ENCODE measurements at places on chromosomes 2 and 18. TPM values are rescaled to one million over a fixed set of nuclear protein-coding genes. Genes with fewer than 3 reads are reported as not detected.

DNA sequence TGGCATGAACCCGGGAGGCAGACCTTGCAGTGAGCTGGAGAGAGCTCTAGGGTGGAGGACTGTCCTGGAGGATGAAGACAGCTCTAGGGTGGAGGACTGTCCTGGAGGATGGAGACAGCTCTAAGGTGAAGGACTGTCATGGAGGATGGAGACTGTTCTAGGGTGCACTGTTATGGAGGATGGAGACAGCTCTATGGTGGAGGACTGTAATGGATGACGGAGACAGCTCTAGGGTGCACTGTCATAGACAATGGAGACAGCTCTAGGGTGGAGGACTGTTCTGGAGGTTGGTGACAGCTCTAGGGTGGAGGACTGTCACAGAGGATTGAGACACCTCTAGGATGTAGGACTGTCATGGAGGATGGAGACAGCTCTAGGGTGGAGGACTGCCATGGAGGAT is 21.1 kb upstream of the KCNG2 start:
- peaks cover 58% of the 10 kb centered on the region for H3K27me3 ChIP-seq
- H3K4me1 ChIP-seq: no peaks in the 10 kb centered on the region
- H3K4me3 ChIP-seq: no peak overlapping the region
- H3K36me3 ChIP-seq: no peaks in the 10 kb centered on the region

DNA sequence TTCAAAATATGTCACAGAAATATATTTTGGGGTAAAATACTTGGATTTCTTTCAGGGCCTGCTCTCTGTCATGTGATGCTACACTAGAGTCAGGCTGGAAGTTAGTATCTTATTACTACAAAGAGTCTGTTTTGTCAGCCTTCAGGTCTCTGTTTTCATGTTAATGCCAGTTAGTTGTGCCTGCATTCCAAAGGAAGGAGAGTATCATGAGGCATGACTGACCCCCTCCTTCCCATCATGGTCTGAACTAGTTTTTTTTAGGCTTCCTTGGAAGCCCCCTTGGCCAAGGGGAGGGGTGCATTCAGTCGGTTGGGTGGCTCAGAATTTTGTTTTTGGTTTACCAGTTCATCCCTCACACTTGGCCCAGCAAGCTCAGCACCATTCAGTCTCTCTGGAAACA is 318.0 kb downstream of the ALK start:
- no peak overlapping the region for H3K27ac ChIP-seq
- no peak for DNase-seq
- no peaks in the 10 kb centered on the region for H3K27me3 ChIP-seq
- no peaks in the 10 kb centered on the region for H3K36me3 ChIP-seq
- no peaks in the 10 kb centered on the region for H3K4me1 ChIP-seq
- no peak overlapping the region for H3K4me3 ChIP-seq

The VIL1 gene
- polyA plus RNA-seq: 0.03 TPM

The MFSD2B gene
- not detected for polyA plus RNA-seq

The ADAM17 gene
- polyA plus RNA-seq: 7.7 TPM

GRCh38 chr2:49490710-49491109 is 336.4 kb upstream of the FSHR start:
- H3K27ac ChIP-seq: no peak overlapping the region
- no peak for DNase-seq
- H3K4me1 ChIP-seq: no peaks in the 10 kb centered on the region

DNA sequence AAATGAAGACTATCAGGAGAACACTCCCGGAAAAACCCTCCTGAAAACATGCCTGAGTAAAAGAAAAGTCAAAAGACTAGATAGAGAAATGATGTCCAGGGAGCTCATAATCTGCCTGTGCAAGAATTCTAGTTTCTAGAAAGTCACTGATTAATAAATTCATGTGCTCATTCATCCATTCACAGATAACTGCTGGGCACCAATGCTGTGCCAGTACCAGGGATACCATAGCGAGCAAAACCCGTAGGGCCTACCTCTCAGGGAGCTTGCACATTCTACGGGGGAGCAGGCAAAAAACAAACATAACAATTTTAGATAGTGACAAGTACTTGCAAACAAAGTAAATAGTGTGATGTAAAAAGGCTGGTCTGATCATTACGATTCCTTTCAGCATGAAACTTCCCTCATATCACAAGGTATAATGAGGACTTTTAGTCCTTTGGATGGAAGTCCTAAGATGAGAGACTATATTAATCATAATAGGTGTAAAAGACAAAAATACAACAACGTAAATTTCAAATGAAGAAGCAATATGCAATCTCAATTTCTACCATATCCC is 289.9 kb downstream of the AFF3 start:
- H3K4me3 ChIP-seq: no peak overlapping the region
- H3K27ac ChIP-seq: no peak overlapping the region
- DNase-seq: no peak
- H3K36me3 ChIP-seq: peaks cover 1% of the 10 kb centered on the region
- peaks cover 7% of the 10 kb centered on the region for H3K27me3 ChIP-seq

DNA sequence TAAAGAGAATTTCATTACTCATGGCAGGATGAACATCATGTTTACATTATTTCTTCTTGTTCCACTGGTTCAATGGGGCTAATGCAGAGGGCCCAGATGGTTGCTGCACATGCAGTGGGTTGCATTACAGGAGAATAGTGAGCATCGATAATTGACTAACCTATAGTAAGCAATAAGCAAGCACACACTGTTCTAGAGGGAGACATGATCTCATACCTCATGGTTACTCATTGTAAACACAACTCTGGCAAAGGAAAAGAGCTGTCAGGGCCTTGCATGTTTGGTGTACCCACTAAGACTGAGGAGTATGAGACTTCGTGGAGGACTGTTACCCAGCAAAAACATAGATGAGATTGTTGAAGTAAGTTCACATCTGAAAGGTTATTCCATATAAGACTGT is 885.6 kb upstream of the VRK2 start:
- no peaks in the 10 kb centered on the region for H3K4me1 ChIP-seq
- no peak for DNase-seq
- H3K36me3 ChIP-seq: no peaks in the 10 kb centered on the region
- H3K4me3 ChIP-seq: no peak overlapping the region
- H3K27me3 ChIP-seq: no peaks in the 10 kb centered on the region

The PPP3R1 gene
- 3.9 TPM for polyA plus RNA-seq

The RFX8 gene
- polyA plus RNA-seq: not detected

DNA sequence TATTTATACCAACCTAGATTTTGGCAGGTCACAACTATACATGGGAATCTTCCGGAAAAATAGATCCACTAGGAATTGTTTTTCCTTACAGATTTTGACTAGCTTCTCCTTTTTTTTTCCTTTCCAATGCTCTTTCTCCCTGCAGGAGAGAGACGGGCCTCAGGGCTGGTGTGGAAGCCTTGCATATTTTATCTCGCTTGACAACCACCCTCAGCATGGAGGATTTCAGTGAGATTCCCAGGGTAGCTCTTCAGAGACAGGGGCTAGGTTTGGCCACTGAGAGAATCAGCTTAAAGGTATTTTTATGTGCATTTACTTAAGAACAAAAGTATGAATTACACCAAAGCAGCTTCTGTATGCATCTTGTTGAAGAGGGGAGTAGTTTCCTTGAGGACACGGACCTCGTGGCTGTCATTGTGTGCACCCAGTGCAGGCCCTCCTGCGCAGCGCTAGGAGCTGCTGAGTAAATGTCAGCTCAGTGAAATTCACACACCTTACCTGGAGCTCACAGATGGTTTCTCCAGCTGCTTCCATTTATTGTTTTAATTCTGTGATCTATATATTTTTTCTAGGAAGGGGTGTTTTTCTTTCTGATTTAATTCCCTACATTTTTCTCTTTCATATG is 54.4 kb downstream of the TRAPPC12 start:
- no peak overlapping the region for H3K27ac ChIP-seq
- no peaks in the 10 kb centered on the region for H3K27me3 ChIP-seq
- H3K4me1 ChIP-seq: peaks cover 6% of the 10 kb centered on the region
- peaks cover 8% of the 10 kb centered on the region for H3K36me3 ChIP-seq
- no peak for DNase-seq
- H3K4me3 ChIP-seq: no peak overlapping the region

The MDH1B gene
- 0.16 TPM for polyA plus RNA-seq

- H3K4me1 ChIP-seq: no peaks in the 10 kb centered on the region
- H3K4me3 ChIP-seq: no peak overlapping the region
- DNase-seq: no peak
- H3K27me3 ChIP-seq: peaks cover 6% of the 10 kb centered on the region
These were observed 39.0 kb upstream of the TMEM131 start for GRCh38 chr2:98034745-98035144.

The PRSS56 gene
- not detected for polyA plus RNA-seq

The CENPA gene
- not detected for polyA plus RNA-seq
